ENCODE measurements at places on chromosomes 6 and 20.

DNA sequence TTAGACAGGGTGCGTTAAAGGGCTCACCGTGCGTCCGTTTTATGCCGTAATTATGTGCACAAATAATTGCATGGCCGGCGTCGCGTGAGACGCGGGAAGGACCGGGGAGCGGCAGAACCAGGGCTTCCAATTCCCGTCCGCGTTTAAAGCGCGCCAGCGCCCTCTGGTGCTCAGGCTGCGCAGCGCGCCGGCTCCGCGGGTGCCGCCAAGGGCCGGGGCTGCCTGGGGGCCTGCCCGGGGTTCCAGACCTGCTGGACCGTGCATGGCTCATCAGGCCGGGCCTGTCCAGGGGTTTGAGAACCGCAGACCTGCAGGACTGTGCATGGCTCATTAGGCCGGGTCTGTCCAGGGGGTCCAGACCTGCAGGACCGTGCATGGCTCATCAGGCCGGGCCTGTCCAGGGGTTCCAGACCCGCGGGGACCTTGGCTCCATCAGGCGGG is 369.0 kb downstream of the THBS2 start:
- DNase-seq, result no peak

DNA sequence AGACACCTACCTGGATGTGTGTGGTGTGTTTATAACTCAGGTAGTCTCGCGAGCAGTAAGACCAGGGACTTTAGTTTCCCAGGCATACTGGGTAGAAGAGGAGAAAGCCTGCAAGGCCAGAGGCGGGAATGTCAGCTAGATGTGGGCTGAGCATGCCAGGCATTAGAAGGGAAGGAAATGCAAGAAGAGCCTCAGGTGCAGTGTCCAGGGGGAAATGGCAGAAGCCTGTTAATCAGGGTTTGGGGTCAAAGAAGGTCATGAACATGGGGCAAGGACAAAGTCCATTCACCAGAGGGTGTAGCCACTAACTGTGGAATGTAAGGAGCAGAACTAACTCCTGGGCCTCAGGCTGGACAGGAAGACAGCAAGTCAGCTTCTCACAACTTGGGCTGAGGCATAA is 305.0 kb downstream of the SMOC2 start:
- DNase-seq, result no peak

DNA sequence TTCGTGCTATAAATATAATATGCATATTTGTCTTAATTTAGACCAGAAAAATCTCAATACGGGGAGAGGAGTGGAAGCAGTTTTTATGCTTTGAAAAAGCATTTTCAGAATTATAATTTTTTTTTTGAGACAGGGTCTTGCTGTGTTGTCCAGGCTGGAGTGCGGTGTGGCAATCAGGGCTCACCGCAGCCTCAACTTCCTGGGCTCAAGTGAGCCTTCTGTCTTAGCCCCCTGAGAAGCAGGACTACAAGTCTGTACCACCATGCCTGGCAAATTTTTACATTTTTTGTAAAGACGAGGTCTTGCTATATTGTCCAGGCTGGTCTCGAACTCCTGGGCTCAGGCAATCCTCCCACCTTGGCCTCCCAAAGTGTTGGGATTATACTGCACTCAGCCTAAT is 197.2 kb downstream of the FOXC1 start:
- DNase-seq, result no peak

GRCh38 chr6:34894693-34895092 is 5.6 kb downstream of the ANKS1A start:
- DNase-seq, result no peak

GRCh38 chr6:104940238-104940892 is 16.5 kb upstream of the LIN28B start:
- no peak for DNase-seq

DNA sequence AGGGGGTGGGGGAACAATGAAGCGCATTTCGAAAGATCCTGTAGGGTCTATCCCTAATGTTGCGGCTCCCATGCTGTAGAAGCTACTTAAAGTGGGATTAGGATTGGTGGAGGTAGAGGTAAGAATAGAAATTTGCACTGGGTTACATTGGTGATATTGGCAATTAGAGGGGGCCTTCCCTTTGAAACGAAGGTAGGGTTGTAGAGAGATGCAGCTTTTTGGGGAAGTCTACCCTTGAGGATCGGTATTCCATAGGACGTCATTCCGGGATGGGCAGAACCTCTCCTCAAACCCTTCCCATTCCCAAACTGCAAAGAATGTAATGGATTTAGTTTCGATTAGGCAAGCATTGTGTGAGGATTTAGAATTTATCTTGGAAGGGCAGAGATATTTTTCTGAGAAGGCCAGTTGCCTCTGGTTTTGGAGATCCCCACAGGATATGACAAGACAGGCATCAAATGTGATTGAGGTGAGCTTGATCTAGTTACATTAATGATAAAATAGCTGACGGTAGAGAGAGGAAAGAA is 5.4 kb upstream of the ZNFX1 start:
- DNase-seq, result no peak

DNA sequence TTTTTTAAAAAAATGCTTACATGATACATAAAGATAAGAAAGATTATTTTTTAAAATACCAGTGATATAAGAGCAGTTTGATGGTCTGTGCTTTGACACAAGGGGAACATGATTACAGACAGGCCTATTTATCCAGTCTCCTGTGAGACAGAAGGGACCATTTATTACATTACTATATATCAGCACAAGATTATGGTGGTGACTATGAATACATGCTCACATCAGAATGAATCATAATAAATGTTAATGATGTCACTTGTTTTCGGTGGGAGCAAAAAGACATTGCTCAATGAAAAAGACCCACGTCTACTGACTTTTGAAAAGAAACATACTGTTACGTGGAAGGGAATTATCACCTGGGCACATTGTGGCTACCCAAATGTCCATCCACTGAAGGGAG is 455.1 kb downstream of the CDC5L start:
- DNase-seq, result no peak

DNA sequence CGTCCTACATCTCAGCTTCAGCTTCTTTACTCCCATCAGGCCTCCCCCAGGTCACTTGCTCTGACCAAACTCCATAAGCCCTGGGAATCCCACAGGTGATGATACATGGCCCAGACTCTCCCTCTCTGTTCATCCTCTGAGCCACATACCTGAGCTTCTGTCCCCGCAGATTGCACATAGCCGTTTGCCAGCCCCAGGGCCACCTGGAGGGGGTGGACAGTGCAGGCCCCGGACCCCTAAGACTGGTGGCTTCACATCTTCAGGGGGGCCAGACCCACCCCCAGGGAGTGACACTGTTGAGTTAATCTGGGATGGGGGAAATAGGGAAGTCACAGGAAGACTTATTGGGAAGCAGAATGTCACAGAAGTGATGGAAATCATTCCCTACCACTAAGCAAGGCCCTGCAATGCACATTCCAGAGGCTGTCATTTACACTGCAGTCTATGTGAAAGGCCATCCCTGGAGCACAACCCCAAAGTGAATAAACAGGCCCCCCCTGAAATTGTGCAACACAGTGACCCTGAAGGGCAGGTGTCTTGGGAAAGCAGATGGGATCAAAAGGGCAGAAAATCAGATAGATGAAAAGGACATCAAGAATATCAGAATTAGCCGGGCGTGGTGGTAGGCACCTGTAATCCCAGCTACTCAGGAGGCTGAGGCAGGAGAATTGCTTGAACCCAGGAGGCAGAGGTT is 2.2 kb downstream of the RXRB start:
- no peak for DNase-seq

DNA sequence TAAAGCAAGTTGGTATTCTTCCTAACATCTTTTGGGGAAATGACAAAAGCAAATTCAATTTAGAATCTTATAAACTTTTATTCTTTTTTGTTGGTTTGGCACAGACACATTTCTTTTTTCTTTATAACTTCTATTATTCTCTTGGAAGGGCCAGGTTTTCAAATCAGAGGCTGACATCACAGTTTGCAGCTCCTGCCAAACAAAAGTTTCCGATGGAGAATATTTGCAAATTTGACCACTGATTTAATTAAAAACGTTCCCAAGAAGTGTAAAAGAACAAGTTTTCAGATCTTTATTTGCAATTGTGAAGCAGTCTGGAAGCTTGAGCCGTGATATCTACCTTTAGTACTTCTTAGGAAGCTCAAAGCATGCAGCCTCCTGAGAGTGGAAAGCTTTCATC is 53.8 kb upstream of the CD83 start:
- DNase-seq, result no peak

GRCh38 chr20:3509064-3509463 is 38.2 kb downstream of the ATRN start:
- DNase-seq, result no peak

DNA sequence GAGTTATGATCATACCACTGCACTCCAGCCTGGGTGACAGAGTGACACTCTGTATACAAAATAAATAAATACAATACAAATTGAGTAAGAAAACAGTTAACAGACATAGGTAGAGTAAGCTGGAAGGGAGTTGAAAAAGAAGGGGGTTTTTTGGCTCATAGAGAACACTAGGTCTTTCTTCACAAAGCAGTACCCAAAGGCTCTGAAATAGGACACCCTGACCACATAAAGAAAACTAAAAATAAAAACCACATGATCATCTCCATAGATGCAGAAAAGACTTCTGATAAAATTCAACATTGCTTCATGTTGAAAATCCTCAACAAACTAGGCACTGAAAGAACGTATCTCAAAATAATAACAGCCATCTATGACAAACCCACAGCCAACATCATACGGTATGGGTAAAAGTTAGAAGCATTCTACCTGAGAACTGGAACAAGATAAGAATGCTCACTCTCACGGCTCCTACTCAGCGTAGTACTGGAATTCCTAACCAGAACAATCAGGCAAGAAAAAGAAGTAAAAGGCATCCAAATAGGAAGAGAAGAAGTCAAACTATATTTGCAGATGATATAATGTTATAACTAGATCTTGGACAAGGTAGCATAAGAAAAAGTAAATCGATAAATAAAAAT is 48.6 kb downstream of the TOMM6 start:
- no peak for DNase-seq

DNA sequence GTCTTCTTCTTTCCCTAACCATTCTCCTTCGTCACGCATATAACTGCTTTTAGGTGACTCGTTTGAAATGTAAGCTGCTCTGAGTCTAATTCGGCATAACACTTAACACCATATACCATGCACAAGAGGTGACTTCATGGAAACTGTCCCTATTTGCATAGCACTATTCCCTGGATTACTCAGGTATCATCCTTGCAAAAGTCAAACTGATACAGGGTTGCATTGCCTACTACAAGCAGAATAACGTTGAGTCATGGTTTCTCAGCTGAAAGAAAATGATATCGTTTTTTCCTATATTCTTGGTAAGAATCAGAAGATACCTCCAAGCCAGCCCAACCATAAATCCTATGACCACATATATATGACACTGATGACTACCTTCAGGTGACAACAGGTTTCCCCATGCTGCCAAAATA is 227.5 kb downstream of the ATXN1 start:
- DNase-seq, result no peak

DNA sequence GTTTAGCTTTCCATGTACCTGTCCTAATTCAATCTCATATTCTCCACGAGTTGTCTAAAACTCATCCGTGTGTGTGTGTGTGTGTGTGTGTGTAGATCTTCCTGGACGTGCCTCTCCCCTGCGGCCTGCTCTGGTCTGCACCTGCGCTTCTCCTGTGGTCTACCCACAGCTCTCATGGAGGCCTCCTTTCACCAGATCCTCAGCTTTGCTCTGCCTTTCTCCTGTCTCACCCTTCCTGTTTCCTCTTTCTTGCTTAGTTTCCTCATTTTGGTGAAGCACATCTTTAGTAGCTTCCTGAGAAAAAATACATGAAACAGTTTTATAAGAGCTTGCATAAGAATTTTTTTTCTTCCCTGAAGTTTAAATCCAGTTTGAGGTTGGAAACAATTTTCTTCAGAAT is 18.1 kb downstream of the SLX4IP start:
- no peak for DNase-seq

DNA sequence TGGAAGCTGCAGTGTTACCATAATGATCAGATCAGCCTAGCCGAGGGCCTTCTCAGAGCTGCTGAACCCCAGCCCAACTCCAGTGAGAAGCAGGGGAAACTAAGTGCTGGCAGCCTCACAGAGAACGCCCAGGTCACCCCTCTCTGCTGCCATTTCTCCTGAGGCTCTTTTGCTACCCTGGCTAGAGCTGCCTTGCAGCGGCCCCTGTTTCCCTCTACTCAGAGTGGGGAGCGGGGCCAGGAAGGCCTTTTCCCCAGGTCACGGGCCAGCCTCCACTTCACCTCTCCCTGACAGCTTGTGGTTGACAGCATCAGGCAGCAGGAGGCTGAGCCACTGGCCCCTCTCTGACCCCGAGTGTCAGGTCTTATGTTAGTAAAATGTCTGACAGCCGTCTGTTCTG is 22.7 kb downstream of the ACTR5 start:
- no peak for DNase-seq

Measured in cerebellar nuclear complex (tissue), 1 donor.